Stimulated activated effector memory CD8-positive, alpha-beta T cell treated with anti-CD3 and anti-CD28 coated beads, Interleukin-12 subunit alpha, Interleukin-12 subunit beta, amount 100 ng/mL, for 72 hours (primary cell): ENCODE measurements at places on chromosomes 5 and 9.
A peak's percentile ranks its signal among the peaks of the same experiment; 100 is the strongest.

- no peak for DNase-seq
These were observed 23.5 kb downstream of the ITGA1 start for GRCh38 chr5:52811067-52811749.

- no peak for DNase-seq
These were observed 87.7 kb downstream of the MACIR start for GRCh38 chr5:103346162-103346748.

DNA sequence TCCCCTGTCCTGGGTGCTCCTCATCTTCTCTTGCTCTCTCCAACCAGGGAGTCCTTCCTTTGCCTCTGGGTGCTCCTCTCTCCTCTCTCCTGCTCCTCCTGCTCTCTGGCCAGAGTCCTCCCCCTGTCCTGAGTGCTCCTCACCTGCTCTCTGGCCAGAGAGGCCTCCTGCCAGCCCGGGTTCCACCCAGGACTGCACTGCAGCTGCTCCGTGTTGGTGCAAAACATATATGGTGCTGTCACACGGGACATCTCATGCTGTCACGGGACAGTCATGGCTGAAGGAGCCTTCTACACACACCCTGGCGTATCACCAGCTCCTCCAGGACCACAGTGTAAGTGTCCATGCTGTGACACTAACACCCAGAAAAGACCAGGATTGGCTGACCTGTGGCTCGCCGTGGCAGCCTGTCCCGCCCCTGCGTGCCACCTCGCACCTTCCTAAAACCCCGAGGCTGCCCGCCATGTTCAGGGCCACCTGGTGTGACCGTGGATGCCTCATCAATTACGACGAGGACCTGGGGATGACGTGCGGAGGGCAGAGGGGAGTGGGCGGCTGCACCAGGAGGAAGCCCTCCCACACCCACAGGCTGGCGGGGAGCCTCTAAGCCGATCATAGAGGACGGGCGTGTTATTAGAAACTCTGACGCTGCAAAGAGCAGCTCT is 27.9 kb upstream of the SLC6A3 start:
- DNase-seq: no peak

GRCh38 chr5:160789219-160789859 is 62.7 kb downstream of the ATP10B start:
- no peak for DNase-seq

DNA sequence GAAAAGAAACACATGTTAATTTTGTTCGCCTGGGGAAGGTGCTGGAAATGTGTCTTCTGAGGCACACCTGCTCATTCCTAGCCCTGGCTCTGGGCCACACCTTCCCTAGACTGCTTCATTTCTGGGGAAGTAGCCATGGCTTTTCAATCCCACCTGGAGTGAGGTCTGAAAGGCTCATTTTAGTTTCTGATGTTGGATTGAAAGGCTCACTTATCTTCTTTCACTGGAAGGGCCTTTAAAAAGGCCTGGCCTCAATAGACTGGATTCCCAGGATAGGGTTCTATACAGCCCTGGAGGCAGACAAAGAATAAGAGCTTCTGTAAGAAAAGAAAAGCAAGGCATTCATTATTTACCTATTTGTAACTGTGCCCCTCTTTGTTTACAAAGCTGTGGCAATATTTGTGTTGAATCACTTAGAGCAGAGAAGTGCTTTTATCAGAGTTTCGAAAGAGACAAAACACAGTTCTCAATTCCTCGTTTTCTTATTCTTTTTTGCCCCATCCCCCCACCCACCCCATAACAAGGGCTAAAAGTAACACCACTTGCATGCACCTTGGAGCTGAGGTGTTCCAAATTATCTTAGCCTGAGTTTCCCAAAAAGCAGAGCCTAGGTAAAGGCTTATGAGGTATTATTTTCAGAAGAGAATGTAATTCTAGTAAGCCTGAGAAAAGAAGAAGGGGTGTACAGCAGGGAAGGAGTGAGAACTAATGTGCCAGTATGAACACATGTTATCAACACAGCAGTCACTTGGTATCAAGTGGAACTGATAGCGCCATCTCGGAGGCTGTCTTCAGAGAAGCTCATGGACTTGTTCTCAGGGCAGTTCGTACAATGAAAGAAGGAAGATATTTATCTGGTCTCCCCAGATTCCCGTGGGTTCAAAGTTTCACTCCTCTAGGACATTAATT is 413.1 kb downstream of the KCTD16 start:
- no peak for DNase-seq

DNA sequence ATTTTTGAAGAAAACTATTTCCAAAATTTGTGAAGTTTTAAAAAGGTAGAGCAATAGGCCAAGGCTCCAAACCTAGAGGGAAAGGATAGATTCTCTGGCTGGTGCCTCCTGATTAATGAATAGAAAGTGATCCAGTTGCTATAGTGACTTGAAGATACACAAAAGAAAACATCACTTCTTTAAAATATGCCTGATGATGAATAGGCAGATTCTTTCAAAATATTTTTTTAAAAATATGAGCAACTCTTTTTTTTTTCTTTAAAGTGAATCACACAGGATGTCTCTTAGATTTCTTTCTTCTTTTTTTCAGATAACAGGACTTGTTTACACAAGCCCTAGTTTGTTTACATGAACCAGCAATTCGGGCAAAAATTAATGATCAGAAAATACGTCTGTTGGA is 124.4 kb downstream of the RFK start:
- DNase-seq: no peak

GRCh38 chr5:154097031-154097430 is 58.3 kb downstream of the MFAP3 start:
- DNase-seq: no peak

DNA sequence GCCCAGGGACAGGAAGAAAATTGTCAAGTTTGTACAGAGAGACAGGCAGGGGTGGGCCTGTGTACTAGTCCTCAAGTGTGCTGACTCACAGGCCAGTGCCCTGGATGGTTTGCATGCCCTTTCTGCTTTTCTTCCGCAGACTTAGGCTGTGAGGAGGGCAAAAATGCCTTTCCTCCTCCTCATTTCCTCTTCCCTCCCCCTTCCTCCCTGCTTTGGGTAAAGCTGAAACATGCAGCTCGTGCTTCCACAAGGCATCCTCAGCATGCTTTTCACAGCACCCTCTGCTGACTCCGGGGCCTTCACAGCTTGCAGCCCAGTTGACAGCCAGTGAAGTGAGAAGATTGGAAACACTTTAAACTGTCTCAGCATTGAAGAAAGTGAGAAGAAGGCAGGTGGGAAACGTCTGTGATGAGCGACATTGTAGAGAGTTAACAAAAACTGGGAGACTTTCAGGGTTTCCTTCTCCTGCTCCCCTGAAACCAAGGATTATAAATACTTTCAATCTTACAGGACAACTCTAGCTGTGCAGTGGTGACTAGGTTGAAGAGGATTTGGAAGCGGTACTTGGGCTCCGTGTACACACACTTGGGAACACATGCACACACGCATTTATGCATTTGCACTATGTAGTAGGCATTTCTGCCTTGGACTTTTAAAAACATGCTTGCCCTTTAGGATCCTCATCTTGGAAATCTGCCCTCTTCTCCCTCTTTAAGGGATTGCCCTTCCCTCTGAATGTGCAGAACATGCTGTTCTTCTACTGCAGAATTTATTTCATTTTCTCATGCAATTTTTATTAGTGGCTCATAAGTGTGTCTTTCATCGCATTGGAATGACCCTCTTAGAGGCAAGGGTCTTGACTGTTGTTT is 138.8 kb downstream of the GRIA1 start:
- DNase-seq: no peak

GRCh38 chr5:51652980-51653379 is 269.7 kb downstream of the ISL1 start:
- no peak for DNase-seq

- DNase-seq: peak; percentile 29
These were observed 29.7 kb upstream of the SLC36A1 start for GRCh38 chr5:151417712-151418111.

DNA sequence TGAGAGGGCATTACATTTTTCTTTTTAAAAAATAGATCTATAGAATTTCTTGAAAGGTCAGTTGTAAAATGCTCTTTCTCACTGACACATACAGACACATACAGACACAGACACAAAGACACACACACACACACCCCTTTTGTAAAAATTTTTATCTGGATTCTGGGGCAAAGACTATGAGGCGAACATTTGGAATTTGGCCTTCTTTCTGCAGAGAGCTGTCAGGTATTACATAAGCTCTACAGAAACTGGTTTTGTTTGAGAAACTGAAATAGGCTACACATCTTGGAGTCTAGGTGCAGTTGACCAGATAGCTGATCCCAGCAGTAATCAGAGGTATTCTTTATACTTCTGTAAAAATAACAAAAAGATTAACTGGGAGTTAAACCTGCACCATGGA is 315.9 kb upstream of the RPS23 start:
- no peak for DNase-seq

DNA sequence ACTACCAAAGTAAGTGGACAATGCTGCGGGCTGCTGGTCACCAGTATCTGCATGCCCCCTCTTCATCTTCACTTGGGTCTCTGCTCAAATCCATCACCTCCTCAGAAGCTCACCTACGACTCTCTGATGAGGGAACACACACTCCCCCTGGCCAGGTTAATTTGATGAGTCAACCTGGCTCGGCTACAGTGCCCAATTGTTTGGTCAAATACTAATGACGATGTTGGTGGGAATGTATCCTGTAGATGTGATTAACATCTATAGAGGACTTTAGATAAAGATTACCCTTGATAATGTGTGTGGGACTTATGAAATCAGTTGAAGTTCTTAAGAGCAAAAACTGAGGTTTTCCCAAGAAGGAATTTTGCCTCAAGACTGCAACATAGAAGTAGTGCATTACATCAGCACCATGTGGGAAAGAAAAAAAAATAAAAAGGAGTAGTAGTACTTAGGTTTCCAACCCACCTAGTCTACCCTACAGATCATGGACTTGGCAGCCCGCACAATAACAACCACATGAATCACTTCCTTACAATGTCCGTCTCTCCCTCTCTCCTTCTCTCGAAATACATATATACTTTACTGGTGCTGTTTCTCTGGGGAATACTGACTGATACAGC is 467.3 kb downstream of the DNAH5 start:
- no peak for DNase-seq

GRCh38 chr5:98787131-98787719 is 13.8 kb downstream of the RGMB start:
- no peak for DNase-seq

- DNase-seq: no peak
These were observed 41.5 kb downstream of the SAR1B start for GRCh38 chr5:134590992-134591659.

DNA sequence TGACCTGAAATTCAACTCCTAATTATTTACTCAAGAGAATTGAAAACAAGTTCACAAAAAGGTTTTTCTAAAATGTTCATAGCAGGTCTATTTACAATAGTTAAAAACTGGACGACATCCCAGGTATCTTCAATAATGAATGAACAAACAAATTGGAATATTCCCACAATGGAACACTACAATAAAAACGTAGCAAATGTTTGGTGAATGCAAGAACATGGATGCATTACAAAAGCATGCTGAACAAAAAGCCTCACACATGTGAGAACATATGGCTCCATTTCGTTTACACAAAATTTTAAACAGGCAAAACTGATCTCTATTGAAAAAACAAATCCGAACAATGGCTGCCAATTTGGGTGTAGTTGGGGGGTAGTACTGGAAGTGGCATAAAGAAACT is 669.9 kb downstream of the MTRR start:
- no peak for DNase-seq

GRCh38 chr5:68644971-68645370 is 429.4 kb downstream of the PIK3R1 start:
- DNase-seq: no peak

GRCh38 chr5:1723476-1723875 is 76.2 kb downstream of the MRPL36 start:
- no peak for DNase-seq

- DNase-seq: no peak
These were observed 191.2 kb downstream of the PAX5 start for GRCh38 chr9:36842560-36843530.

- no peak for DNase-seq
These were observed 251.2 kb upstream of the FBXL7 start for GRCh38 chr5:15248731-15249130.

GRCh38 chr5:149714877-149715502 is 15.1 kb upstream of the PPARGC1B start:
- no peak for DNase-seq

DNA sequence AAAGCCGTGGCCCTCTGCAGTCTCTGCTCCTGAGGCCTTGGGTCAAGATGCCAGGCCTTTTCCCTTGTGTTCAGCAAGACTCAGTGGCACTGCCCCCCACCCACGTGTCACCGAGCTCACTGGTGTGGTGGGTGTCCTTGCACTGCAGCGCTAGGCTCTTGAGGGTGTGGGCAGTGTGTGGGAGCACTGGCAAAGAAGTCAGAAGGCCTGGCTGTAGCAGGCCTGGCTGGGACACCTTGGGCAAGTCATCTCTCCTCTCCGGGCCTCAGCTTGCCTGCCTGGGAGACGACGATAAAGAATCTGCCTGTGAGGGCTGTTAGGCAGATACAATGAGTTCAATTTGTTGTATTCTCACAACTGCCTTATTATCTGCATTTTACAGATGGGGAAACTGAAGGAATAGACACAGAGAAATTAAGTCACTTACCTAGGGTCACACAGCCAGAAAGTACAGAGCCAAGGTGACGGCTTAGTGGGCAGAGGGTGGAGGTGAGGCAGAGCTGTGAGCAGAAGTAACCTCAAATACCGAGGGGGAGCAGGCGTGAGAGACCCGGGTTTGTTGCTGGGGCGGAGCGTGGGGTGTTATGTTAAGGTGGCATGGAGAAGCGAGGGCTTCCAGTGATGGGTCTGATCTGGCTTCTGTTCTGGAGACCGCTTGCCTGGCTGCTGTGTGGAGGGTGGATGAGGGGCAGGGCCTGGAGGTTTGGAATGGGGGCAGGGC is 1.4 kb downstream of the TSPAN17 start:
- DNase-seq: no peak

DNA sequence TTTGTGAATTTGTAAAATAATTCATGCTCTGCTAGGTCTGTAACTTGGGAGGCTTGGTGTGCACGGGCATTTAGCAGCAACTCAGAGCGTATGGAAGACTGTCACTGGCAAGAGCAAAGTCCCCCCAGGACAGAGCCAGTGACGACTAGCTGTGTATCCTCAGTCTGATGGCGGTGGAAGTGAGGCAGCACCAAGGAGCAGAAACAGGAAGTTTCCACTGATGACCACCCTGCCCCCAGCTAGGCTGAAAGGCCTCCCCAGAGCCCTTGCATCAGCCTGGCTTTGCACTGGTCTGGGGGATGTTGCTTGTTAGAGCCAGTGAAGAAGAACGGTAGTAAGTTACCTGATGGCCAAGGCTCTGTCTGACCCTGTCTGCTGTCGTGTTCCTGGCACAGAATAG is 66.8 kb upstream of the ABL1 start:
- no peak for DNase-seq

GRCh38 chr5:2592766-2593165 is 158.7 kb downstream of the IRX2 start:
- DNase-seq: no peak

GRCh38 chr5:93637697-93638096 is 54.7 kb downstream of the NR2F1 start:
- no peak for DNase-seq

DNA sequence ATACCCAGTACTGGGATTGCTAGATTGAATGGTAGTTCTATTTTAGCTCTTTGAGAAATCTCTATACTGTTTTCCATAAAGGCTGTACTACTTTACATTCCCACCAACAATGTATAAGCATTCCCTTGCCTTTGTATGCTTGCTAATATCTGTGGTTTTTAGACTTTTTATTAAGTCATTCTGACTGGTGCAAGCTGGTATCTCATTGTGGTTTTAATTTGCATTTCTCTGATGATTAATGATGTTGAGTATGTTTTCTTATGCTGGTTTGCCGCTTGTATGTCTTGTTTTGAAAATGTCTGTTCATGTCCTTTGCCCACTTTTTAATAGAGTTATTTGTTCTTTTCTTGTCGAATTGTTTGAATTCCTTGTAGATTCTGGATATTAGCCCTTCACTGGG is 512.7 kb upstream of the PAPPA start:
- DNase-seq: no peak

GRCh38 chr9:37370968-37371563 is 51.4 kb upstream of the GRHPR start:
- no peak for DNase-seq
